Common myeloid progenitor, CD34-positive (primary cell): ENCODE measurements at places on chromosomes 6 and 20.

DNA sequence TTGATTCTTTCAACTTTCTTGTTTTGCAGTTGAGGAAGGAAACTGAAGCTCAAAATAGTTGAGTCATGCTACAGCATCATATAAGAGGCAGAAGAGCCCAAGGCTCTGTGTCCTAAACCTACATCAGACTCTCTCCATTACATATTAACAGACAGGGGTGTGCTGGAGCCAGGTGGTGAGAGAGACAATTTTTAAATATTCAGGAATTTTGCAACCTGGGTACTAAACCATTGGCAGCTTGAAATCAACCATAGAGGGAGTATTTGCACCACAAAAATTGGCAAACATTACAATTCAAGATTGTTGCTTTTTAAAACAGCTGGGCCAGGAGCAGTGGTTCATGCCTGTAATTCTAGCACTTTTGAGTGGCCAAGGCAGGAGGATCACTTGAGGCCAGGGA is 65.8 kb upstream of the SOX4 start:
- peak; percentile 21 for DNase-seq

DNA sequence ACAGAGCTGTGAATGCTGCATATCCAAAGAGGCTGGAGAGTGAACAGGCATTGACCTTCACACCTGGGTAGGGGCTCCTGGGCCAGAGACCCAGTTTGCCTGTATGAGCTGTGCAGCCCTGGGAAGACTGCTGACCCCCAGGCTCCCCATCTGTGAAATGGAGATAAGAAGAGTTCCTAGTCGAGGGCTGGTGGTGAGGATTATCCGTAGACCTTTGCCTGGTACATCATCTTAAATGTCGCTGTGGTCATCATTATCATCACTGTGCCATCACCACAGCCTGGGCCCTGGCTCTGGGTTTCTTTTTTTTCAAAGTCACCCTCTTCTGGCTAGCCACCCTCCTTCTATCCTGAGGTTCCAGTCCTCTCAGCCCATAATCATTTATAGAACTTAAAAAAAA is 12.0 kb downstream of the AGPAT4 start:
- no peak for DNase-seq

GRCh38 chr20:37111926-37112455 is 16.2 kb upstream of the RBL1 start:
- DNase-seq, result no peak

GRCh38 chr6:166743406-166744222 is 116.6 kb upstream of the RPS6KA2 start:
- no peak for DNase-seq

DNA sequence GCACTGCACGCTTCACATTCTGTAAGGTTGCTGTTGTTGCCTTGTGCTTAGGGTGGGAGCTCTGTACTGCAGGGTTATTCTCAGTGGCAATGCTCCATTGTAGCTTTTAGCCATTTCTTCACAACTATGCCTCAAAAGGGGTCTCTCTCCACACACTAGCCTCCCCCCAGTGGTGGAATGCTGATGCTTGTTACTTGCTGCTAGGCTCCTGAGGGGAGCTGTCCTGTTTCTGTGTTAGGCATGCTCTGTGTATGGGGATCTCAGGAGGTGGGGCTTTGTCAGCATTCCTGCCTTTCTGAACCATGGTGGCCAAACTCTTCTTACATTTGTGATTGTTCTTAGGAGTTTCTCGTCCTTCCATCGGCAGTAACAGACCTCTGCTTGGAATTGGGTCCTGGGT is 18.8 kb downstream of the TMEM170B start:
- no peak for DNase-seq

DNA sequence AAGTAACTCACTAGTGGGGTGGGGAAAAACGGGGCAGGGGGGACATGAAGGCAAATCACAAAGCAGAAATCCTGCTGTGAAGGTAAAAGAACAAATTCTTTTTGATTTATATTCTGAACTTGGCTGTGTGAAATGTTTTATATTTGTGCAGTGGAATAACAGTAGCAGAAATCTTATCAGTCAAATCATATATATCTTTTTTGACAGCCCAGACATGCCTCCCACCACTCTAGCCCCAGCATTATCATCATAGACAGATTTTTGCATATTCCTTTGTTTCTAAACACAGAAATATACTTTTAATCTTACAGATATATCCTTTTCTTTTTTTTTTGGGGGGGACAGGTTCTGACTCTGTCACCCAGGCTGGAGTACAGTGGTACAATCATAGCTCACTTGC is 97.4 kb downstream of the PREP start:
- DNase-seq, result no peak

DNA sequence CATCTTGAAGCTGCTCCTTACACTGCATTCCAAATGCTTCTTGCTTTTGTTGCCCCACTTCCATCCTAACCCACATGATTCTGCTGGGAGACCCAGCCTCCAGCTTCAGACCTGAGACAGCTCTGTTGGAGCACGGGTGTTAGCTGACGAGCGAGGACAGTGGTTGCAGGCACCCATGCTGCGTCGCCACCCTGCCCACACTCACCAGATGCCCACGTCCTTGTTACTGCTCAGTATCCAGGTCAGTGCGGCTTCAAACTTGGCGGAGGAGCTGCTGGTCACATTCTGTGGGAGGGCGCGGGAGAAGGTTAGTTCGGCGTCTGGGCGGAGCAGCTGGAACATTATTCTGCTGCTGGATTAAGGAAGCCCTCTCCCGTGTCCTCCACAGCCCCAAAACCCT is 9.0 kb downstream of the LEMD2 start:
- DNase-seq, result no peak

DNA sequence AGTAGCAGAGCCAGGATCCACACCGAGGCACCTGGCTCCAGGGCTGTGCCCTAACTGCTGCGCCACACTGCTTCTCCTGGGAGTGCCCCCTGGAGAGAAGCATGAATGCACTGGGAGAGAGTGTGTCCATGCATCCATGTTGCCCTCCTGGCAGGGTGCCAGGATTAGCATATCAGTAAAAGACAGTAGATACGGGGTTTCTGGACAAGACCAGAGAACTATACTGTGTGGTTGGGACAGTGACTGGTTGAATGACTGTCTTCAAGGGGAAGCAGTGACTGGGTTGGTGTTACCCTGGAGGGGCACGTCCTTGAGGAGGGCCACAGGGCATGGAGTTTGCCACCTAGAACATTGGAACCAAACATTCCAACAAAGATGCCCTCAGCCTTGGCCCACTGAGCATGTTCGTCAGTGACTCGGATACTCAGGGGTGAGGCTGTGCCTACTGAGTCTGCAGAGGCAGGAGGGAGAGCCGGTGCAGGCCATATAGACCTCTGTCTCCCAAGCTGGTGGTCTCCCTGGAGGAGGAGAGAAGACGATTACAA is 288.8 kb downstream of the CDC5L start:
- DNase-seq, result no peak

- no peak for DNase-seq
Observed at GRCh38 chr20:36493801-36494114, 47.6 kb upstream of the MYL9 start.

DNA sequence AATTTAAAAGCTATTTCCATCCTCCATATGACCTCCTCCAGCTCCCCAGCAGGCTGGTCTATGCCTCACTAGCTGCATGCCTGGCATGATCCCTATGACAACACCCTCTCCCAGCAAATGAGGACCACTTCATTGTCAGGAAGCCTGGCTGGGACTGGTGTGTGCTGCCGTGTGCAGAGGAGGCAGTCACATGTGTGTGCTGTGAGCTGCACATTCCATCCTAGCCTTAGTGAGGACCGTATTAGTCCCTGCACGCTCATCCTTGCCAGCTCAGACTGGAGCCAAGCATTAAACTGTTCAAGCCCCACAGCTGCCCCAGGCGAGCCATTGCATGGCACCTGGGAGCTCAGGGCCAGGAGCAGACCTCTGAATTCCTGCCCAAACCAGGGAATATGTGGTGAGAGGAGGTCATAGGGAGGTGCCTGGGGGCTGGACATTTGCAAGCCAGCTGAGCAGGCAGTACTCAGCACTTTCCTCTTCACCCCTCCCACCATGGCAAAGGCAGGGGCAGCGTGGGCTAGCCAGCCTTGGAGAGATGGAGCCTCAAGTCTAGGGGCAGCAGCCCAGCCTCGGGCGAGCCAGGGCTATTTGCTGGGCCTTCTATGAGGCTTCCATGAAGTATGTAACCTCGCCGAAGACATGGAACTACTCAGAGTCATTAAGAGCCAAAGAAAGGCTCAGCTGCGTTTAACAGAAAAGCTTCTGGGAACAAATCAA is 8.7 kb upstream of the CCN5 start:
- DNase-seq, result no peak

DNA sequence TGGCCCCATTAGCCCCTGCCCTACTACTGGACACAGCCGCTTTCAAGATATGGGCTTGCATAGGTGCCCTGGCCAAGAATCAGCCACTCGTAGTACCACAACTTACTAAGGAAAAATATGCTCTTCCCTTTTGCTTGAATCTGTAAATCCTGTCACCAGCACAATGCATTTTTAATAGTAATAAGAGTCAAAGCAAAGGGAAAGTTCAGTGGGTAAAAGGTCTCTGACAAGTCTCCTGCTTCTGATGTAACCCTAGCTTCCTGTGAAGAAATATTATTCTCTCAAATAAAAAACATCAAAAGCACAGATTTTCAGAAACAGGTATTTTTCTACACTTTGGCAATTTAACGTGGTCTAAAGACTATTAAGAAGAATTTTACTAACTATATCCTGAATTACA is 373.8 kb downstream of the GJA1 start:
- no peak for DNase-seq

DNA sequence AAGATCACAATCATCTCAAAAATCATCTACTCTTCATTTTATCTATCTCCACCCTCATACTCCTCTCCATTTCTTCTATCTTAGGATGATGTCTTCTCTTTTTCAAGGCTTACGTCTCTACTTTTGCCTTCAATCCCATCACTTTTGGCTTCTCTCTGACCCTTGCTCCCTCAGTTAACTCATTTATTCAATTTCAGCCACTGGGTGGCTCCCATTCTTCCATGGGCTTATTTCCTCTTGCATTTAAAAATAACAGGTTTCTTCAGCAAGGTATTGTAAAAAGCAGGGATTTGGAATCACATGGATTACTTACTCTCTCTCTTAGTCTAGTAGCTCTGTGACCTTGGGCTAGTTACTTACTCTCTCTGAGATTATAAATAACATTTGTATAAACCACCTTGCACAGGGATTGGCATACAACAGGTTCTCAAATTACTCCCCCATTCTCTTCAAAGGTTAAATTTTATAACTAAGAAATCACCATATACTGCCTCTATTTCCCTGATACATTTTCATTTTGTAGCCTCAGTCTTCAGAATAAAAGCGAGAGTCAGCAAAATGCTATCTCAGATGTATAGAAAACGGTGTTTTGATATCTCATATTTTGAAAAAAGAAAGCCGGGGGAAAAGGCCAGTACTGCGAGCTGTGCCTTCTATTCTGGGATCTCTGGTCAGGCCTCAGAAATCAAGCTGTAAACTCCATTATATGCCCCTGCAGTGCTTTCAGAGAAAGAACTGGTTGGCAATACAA is 5.5 kb downstream of the ZSCAN12 start:
- DNase-seq, result peak; percentile 26

GRCh38 chr6:73050706-73051105 is 174.6 kb downstream of the KHDC1L start:
- no peak for DNase-seq

DNA sequence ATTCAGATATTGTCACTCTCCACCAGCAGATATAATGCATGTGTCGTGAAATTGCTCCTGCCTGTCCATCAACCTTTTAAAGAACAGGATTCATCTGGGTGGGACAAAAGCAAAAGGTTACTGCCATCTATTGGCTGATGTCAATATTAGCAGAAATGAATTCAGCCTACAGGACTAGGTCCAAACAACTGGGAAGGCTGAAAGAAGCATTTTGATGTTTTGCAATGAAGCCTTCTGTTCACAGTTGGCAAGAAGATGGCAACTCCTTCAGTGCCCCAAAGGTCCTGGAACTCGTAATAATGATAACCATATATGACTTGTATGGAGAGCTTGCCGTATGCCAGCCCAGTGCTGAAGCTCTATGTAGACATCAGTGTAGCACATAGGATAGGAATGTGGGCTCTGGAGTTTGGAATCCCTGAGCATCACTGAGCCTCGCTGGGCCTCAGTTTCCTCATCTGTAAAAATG is 7.5 kb downstream of the BCAS1 start:
- peak; percentile 57 for DNase-seq

GRCh38 chr20:53774461-53775203 is 181.0 kb upstream of the ZNF217 start:
- no peak for DNase-seq

- peak; percentile 63 for DNase-seq
Observed at GRCh38 chr20:17571153-17571527, 1.3 kb downstream of the DSTN start.

DNA sequence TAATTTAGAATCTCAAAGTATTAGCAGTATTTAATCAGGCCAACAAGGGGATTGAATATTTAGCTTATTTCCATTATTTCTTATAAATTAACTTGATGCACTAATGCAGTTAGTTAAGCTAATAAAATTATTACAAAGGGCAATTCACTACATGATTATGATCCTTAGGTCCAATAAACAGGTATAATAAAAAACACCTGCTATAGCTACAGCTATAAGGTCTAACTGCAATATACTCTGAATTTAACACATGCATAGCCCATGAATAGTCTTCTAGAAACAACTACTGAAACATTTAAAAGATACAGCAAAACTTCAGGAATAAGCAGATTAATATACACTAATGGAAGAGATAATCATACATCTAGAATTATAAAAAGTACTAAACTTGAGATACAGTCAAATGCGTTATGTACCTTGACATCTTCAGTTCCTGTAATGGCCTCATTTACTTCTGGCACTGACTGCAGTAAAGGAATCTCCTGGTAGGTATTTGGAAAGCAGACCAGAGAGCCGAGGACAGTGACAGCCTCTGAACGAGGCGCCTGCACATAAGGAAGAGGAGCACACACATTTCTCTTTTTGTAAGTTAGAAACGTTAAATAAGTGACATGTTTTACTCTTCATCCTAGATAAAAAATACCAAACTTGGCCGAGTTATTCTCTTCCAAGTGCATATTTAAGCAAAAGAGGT is 168.5 kb downstream of the INSM1 start:
- DNase-seq, result no peak

- no peak for DNase-seq
Observed at GRCh38 chr6:160120087-160120486, 1.5 kb upstream of the SLC22A1 start.

GRCh38 chr6:165298875-165299274 is 10.5 kb downstream of the C6orf118 start:
- no peak for DNase-seq

GRCh38 chr6:169650241-169650958 is 51.4 kb downstream of the WDR27 start:
- no peak for DNase-seq

DNA sequence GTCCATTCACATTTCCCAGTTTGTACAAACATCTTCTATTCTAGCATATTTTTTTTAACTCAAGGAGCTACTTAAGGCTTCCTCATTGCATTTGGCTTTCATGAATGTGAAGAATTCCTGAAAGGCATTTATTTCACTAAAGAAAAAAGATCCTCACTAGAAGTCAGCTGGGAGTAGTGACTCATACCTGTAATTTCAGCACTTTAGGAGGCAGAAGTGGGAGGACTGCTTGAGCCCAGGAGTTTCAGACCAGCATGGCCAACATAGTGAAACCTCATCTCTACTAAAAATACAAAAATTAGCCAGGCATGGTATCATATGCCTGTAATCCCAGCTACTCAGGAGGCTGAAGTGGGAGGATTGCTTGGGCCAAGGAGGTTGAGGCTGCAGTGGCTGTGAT is 30.9 kb upstream of the XRN2 start:
- DNase-seq, result no peak
